ENCODE measurements at places on chromosomes 12 and 14.

GRCh38 chr14:29028973-29029582 lies 262.5 kb downstream of the FOXG1 start:
- DNase-seq: no peak

DNA sequence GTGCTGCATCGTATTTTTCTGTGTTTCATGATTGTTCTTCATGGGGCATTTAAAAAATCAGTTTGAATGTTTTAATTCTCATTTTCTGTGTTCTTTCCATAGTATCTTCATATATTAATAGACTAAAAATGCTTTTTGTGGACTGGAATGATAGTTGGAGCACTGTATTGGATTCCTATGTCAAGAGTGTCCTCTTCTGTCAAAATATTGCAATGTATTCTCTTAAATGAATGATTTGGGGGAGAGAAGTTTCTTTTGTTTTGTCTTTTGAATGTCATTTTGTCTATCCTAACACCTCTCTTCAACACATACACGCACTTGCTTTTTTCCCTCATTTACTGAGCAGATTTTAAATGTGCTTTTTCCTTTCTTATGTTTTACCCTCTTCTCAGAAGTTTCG lies 4.7 kb upstream of the EIF2S3B start:
- no peak for DNase-seq

GRCh38 chr12:123983822-123984485 lies 10.9 kb downstream of the ZNF664 start:
- no peak for DNase-seq

GRCh38 chr12:131491916-131492490 lies 218.9 kb upstream of the SFSWAP start:
- no peak for DNase-seq

- peak; percentile 53 for DNase-seq
Measured at GRCh38 chr12:123041042-123041531, 60.6 kb downstream of the ARL6IP4 start.

DNA sequence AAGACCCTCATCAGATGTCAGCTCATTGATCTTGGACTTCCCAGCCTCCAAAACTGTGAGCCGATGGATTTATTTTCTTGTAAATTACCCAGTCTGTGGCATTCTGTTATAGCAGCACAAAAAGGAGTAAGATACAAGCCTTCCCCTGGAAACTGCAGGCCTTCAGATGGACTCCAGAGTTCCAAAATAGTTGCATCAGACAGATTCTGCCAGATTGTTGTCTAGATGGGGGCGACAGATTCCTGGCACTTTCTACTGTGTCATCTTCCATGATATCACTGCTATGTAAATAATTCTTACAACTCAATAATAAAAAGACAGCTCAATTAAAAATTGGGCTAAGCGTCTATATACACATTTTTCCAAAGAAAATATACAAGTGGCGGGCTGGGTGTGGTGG lies 17.2 kb upstream of the MARK3 start:
- no peak for DNase-seq

GRCh38 chr12:116718655-116719454 lies 19.0 kb downstream of the SPRING1 start:
- no peak for DNase-seq

DNA sequence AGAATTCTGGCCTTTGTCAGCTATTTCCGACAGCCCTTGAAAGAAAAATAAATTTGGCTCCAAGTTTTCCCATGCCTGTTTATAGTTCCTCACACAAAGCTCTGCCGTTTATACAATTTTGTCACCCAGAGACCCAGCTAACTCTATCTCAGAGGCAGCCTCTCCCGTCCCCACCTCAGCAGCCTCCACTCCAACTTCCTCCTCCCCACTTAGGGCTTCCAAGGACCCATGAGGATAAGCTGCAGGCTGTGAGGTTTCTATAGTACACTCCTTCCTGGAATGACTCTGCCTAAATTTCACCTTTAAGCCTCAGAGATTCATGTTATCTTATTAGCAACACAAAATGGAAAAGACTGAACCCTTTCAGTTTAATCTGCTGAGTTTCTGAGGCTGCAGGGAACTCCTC lies 71.8 kb downstream of the TTC9 start:
- DNase-seq: no peak

DNA sequence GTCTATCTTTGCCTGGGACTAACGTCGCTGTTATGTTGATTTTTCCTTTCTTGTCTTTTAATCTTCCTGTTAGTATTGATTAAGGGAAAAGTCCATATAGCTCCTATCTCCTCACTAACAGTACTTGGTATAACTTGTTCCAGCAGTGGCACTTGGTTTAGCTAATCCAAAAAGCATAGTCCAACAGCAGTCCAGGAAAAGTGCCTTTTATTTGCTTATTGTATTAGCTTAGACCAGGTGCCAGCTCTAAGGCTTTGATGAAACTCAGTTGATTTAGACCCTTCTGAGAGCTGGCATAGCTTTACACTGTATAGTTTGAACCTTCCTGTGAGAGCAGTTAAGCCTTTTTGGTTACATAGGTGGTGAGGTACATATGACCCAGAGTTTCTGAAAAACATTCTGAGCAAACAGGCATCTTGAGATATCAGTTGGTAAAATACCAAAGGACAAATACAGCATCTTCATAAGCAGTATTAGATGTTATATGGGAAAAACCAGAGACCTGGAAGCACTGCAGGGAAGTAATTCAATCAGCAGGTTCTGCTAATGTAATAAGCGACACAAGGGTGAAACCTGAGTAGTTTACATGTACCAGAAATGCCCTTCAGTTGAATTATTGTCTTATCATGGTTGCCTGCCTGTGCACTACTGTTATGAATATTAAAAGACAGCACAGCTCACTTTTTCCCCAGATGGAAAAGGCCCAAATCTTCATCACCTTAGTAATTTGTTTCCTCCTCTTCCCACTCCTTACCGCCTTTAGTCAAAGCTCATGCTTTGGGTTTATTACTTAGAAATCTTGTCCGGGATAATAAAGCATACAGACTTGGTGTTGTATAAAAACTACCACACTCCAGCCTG lies 13.0 kb downstream of the PELI2 start:
- peak; percentile 76 for DNase-seq

GRCh38 chr12:129607301-129607700 lies 296.5 kb downstream of the TMEM132D start:
- DNase-seq: no peak

- no peak for DNase-seq
Measured at GRCh38 chr12:81330480-81330879, 252.6 kb downstream of the ACSS3 start.

GRCh38 chr14:68137704-68138619 lies 318.4 kb downstream of the RAD51B start:
- peak; percentile 24 for DNase-seq

DNA sequence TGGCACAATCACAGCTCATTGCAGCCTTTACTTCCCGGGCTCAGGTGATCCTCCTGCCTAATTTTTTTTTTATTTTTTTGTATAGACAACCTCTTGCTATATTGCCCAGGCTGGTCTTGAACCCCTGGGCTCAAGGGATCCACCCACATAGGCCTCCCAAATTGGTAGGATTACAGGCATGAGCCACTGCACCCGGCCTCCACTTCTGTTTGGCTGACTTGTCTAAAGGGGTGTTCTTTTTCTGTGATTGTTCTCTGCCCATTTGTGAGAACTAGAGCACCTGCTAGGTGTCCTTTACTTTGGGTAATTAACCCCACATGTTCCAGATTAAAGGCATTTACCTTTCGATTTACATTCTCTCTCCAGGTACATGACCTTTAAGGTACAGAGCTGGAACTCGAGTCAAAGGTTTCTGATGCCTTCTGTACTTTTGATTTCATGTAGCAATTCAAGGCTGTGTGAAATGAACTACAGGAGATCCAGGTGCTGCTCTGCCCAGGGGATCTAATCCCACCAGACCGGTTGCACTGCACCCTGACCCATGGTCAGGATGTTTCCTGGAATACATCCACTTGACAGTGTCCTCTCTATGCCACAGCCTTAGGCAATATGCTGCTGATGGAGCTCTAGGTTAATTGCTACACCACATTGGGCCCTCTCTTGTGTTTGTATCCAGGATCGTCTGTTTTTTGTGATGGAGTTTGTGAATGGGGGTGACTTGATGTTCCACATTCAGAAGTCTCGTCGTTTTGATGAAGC lies 163.6 kb downstream of the PRKCH start:
- peak; percentile 34 for DNase-seq

DNA sequence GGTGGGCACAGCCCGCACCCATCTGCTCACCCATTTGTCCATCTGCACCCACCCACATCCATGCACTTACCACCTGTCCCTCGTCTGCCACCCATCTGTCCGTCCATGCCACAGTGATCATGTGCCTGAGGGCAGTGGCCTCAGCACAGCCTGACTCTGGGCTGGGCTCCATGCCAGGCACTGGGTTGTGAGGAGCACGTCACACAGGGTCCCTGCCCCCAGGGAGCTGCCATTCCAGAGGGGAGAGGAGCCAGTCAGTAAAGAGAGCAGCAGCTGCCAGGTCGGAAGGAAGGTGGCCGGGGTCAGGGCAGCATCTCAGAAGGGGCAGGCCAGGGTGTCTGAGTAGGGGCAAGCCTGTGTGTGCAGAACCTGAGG lies 43.6 kb downstream of the FBRSL1 start:
- no peak for DNase-seq

GRCh38 chr14:106578481-106578880 lies 1052.1 kb downstream of the TMEM121 start:
- no peak for DNase-seq

DNA sequence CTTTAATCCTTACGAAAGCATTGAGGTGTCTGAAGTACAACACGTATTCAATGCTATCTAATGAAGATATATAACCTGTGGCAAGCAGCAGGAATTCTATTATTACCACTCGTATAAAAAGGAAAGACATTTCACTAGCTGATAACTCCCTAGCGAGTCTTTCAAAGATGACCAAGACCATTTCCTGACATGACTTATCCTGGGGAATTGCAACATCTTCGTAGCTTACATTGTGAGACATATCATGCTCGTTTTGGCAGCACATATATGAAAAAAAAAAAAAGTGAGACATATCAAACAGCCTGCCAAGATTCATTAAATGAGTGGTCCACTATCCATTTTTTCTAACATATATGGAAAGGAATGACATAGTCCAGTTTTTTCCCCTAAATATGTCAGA lies 337.0 kb downstream of the FSCB start:
- no peak for DNase-seq

DNA sequence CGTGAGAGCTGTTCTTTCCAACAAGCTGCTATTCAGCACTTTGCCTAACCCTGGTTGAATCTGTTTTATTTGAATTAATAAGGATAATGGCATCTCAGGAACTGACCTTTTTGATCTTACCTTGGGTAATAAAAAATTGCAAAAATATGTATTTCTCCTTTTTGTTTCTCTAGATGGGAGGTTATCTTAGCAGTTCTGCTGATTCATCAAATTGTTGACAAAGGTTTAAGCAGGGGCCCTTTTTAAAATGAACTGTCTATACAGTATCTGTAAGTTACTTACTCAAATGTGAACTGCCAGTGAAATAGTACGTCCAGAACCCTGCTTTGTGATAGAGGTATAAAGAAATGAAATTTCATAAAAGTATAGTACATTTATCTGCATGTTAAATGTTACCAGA lies 681 bp downstream of the TSHR start:
- DNase-seq: no peak

GRCh38 chr14:27845902-27846301 lies 920.7 kb upstream of the FOXG1 start:
- DNase-seq: no peak

DNA sequence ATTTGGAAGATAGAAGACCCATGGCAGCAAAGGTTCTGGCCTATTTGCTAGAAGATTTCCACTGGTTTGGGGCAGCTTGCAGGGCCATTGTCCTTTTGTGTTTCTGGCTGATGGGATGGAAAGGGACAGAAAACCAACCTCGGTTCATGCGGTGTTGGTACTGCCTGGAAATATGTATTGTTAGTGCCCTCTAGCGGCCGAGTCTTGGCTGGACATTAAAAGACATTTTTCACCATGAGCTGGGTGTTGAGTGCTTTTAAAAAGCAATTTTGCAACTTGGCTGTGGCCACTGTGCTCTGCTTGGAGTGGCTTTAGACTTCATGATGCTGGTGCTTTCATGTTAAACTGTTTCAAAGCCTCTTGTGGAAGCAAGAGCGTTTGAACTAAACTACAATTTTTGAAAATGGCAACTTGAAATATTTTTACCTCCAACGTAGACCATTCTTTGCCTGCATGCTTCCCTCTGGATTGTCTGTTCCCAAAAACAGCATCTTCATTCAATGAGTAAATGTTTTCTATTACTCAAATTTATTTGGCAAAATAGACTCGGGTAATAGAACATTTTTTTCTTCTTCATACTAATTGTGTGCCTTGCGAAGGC lies 102.7 kb upstream of the TBX5 start:
- peak; percentile 70 for DNase-seq

GRCh38 chr14:30608533-30609006 lies 13.5 kb upstream of the SCFD1 start:
- no peak for DNase-seq

DNA sequence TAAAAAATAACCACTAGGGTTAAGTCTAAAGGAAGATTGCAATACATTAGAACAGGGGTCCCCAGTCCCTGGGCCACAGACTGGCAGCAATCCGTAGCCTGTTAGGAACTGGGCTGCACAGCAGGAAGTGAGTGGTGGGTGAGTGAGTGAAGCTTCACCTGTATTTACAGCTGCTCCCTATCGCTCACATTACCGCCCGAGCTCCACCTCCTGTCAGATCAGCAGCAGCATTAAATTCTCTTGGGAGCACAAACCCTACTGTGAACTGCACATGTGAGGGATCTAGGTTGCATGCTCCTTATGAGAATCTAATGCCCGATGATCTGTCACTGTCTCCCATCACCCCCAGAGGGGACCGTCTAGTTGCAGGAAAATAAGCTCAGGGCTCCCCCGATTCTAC lies 15.5 kb downstream of the ADGRD1 start:
- no peak for DNase-seq

DNA sequence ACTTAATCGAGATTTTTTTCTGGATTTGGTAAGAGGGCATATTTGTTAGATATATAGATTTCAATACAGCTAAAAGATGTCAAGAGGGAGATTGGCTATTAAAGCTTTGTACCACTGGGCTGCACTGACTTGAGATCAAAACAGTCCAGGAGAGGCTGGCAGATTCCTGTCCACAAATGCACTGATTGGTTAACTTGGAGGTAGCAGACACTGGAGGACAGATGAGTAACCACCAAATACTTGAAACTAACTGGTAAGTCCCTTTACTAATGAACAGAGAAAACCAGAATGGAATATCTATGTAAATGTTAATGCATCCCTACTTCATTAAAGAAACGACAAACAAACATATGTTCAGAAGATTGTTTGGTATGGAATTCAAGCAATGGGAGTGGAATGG lies 416.6 kb downstream of the LRIG3 start:
- DNase-seq: no peak

- DNase-seq: no peak
Measured at GRCh38 chr14:104383996-104384775, 195.4 kb upstream of the C14orf180 start.

Measured in NCI-H2029 (cell line).